ENCODE measurements at places on chromosomes 4 and X. TPM values are rescaled to one million over a fixed set of nuclear protein-coding genes. Genes with fewer than 3 reads are reported as not detected.

Gene NR0B1
- not detected for polyA plus RNA-seq

Gene DCAF12L2
- polyA plus RNA-seq: not detected

Gene MPC1L
- polyA plus RNA-seq: not detected

Gene COL4A5
- not detected for polyA plus RNA-seq

Gene DGKK
- polyA plus RNA-seq: 0.05 TPM

Gene CPXCR1
- not detected for polyA plus RNA-seq

Measured in IgD-negative memory B cell (primary cell).